ENCODE measurements at places on chromosomes 16 and 17. TPM values are rescaled to one million over a fixed set of nuclear protein-coding genes. Genes with fewer than 3 reads are reported as not detected.

- no peaks in the 10 kb centered on the region for H3K4me1 ChIP-seq
- no peak overlapping the region for H3K27ac ChIP-seq
- H3K27me3 ChIP-seq, result no peaks in the 10 kb centered on the region
- no peak overlapping the region for H3K4me3 ChIP-seq
These were observed 38.4 kb upstream of the EMP2 start for GRCh38 chr16:10618710-10619209.

GRCh38 chr17:76356803-76357456 is 3.2 kb upstream of the PRPSAP1 start:
- no peaks in the 10 kb centered on the region for H3K27me3 ChIP-seq
- H3K27ac ChIP-seq, result no peak overlapping the region
- no peaks in the 10 kb centered on the region for H3K4me1 ChIP-seq
- no peak overlapping the region for H3K4me3 ChIP-seq

DNA sequence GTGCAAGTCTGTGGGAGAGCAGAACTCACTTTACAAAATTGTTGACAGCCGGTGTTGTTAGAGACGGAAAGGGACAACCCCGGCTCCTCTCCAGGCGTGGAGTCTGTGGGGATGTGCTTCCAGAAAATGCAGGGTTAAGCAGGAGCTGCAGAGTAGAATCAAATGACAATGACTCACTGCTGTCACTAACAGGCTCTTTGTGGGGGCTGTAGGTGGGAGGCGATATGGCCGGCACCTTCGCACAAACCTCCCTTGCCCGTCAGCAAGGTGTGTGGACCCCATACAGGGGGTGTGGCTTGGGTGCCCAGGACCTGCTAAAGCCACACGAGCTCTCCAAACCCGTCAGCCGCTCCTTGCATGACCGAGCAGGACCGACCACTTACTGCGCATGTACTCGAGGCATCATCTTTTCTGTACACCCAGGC is 5.8 kb downstream of the PDK2 start:
- peaks cover 5% of the 10 kb centered on the region for H3K4me1 ChIP-seq
- no peaks in the 10 kb centered on the region for H3K27me3 ChIP-seq
- DNase-seq, result no peak
- H3K27ac ChIP-seq, result peak overlapping the region; percentile 83
- no peak overlapping the region for H3K4me3 ChIP-seq
- no peaks in the 10 kb centered on the region for H3K36me3 ChIP-seq

DNA sequence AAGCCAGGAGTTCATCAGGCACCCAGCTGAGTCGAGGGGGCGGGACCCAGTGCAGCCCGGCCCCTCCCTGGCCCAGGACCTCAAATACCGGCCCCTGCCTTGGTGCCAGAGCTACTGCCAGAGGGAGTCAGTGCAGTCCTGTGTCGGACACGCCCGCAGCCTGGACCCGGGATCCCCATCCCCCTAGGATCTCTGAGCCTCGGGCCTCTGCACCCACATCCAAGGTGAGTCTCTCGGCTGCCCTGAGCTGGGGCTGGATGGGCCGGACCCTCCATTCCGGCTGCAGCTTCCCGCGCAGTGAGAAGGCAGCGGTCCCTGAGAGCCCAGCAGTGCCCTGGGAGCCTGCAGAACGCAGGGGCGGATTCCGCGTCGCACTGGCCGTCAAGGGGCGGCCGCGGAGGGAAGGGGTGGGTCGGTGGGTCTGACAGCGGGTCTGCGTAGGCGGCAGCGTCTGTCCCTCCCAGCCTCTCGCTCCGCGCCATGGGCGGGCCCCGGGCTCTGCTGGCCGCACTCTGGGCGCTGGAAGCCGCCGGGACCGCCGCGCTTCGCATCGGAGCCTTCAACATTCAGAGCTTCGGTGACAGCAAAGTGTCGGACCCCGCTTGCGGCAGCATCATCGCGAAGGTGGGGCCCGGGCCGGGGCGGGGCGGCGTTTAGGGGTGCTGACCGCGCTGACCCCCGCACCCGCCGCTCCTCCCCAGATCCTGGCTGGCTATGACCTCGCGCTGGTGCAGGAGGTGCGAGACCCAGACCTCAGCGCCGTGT is at the start of gene DNASE1L2:
Gene DNASE1L2, plus strand, starts transcription at position 108 of the 765 bp plus-strand sequence. Its CDS starts 373 bp downstream, at position 481.
- DNase-seq, result no peak
- H3K4me1 ChIP-seq, result no peaks in the 10 kb centered on the region
- H3K4me3 ChIP-seq, result no peak within 1 kb of the TSS
- H3K27me3 ChIP-seq, result peaks cover 7% of the 10 kb centered on the region
- no peak within 1 kb of the TSS for H3K27ac ChIP-seq
- no peaks in the 10 kb centered on the region for H3K36me3 ChIP-seq

DNA sequence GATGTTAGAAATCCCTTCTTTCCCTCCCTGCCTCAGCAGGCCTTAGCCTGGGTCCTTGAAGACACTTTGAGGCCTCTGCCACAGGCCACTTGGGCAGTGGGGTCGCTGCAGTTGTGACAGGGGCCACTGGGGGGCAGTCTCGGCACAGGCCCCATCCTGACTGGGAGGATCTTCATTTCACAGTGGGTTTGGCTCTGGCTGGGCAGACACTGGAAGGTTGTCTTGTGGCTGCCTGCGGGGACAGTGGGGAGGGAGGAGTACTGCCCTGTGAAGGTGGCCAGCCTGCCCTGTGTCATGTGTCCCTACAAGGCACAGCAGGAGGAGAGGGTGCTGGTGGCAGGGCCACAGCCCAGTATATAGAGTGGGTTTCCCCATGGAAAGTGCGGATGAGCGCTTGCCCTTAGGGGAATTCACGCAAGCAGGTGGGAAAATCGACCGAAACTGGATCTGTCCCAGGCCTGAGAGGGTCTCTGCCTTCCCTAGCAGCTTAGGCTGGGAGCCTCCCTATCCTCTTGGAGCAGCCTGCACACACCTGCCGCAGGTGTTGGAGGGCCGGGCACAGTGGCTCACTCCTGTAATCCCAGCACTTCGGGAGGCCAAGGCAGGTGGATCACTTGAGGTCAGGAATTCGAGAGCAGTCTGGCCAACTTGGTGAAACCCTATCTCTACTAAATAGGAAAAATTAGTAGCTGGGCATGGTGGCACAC is 28.8 kb downstream of the GINS2 start:
- H3K27ac ChIP-seq, result no peak overlapping the region
- H3K27me3 ChIP-seq, result no peaks in the 10 kb centered on the region
- DNase-seq, result peak; percentile 43
- H3K36me3 ChIP-seq, result no peaks in the 10 kb centered on the region
- no peak overlapping the region for H3K4me3 ChIP-seq

The HSD3B7 gene
- total RNA-seq, result 8.2 TPM

GRCh38 chr16:81770008-81770407 is 9.1 kb upstream of the PLCG2 start:
- H3K4me3 ChIP-seq, result no peak overlapping the region
- H3K36me3 ChIP-seq, result no peaks in the 10 kb centered on the region
- no peak overlapping the region for H3K27ac ChIP-seq
- no peak for DNase-seq
- H3K27me3 ChIP-seq, result no peaks in the 10 kb centered on the region

GRCh38 chr16:50916040-50916439 is 174.2 kb downstream of the CYLD start:
- no peaks in the 10 kb centered on the region for H3K4me1 ChIP-seq
- no peak overlapping the region for H3K27ac ChIP-seq
- no peak overlapping the region for H3K4me3 ChIP-seq
- no peak for DNase-seq

- no peaks in the 10 kb centered on the region for H3K36me3 ChIP-seq
- no peak overlapping the region for H3K27ac ChIP-seq
- H3K4me1 ChIP-seq, result no peaks in the 10 kb centered on the region
- H3K27me3 ChIP-seq, result no peaks in the 10 kb centered on the region
These were observed 4.7 kb downstream of the CORO1A start for GRCh38 chr16:30187971-30188561.

- peak overlapping the region; percentile 73 for H3K4me3 ChIP-seq
- no peaks in the 10 kb centered on the region for H3K36me3 ChIP-seq
- H3K27me3 ChIP-seq, result no peaks in the 10 kb centered on the region
- peak; percentile 74 for DNase-seq
- peaks cover 6% of the 10 kb centered on the region for H3K4me1 ChIP-seq
- H3K27ac ChIP-seq, result peak overlapping the region; percentile 99
These were observed 1.0 kb upstream of the HEXIM2 start for GRCh38 chr17:45160447-45161287.

DNA sequence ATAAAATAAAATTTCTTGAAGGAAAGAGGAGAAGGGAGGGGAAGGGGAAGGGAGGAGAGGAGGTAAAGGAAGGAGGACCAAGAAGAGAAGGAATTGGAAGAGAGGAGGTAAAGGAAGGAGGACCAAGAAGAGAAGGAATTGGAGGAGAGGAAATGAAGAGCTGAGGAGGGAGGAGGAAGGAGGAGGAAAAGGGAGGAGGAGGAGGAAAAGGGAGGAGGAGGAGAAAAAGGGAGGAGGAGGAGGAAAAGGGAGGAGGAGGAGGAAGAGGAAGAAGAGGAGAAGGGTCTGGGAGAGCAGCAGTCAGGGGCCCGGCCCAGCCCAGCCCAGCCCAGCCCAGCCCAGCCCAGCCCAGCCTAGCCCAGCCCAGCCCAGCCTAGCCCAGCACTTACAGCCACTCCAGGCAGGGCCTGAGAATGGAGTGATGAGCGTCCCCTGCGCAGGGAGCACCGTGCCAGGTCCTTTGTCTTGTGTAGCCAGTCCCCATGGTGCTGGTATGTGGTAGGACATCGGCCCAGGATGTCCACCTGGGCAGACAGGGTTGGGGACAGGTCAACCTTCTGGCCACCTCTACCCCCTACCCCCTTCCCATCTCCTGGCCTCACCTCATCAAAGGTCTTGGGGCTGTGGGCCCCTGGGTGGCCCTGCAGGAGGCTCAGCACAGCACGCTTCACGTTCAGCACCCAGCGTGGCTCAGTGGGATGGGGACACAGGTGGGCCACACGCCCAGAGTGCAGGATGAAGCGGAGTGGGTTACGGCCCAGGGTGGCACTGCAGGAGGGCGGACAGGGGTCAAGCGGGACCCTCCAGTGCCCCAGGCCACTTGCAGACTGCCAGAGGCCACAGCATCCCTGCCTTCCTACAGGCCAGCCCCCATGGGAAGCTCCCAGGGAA is 70.9 kb downstream of the LITAF start:
- H3K27me3 ChIP-seq, result no peaks in the 10 kb centered on the region
- no peaks in the 10 kb centered on the region for H3K36me3 ChIP-seq
- H3K4me3 ChIP-seq, result no peak overlapping the region
- H3K27ac ChIP-seq, result no peak overlapping the region
- DNase-seq, result no peak

The CCL3 gene
- not detected for total RNA-seq

GRCh38 chr16:48340054-48340453 is 45.2 kb downstream of the SIAH1 start:
- H3K36me3 ChIP-seq, result no peaks in the 10 kb centered on the region
- no peak overlapping the region for H3K4me3 ChIP-seq
- no peak overlapping the region for H3K27ac ChIP-seq
- no peak for DNase-seq
- H3K4me1 ChIP-seq, result no peaks in the 10 kb centered on the region

GRCh38 chr16:64211331-64211730 is 910.5 kb downstream of the CDH11 start:
- H3K4me3 ChIP-seq, result no peak overlapping the region
- no peaks in the 10 kb centered on the region for H3K27me3 ChIP-seq
- DNase-seq, result no peak
- H3K4me1 ChIP-seq, result no peaks in the 10 kb centered on the region
- H3K27ac ChIP-seq, result no peak overlapping the region
- H3K36me3 ChIP-seq, result no peaks in the 10 kb centered on the region

- H3K36me3 ChIP-seq, result no peaks in the 10 kb centered on the region
- H3K27ac ChIP-seq, result no peak overlapping the region
- no peak overlapping the region for H3K4me3 ChIP-seq
These were observed 2.5 kb upstream of the MED9 start for GRCh38 chr17:17474341-17474740.

GRCh38 chr17:55411463-55411855 is 10.2 kb downstream of the MMD start:
- no peaks in the 10 kb centered on the region for H3K4me1 ChIP-seq
- no peaks in the 10 kb centered on the region for H3K27me3 ChIP-seq
- H3K4me3 ChIP-seq, result no peak overlapping the region
- H3K27ac ChIP-seq, result no peak overlapping the region
- no peaks in the 10 kb centered on the region for H3K36me3 ChIP-seq
- DNase-seq, result no peak

The TXNL4B gene
- total RNA-seq, result 9.8 TPM

The CASKIN1 gene
- total RNA-seq, result 2.7 TPM

DNA sequence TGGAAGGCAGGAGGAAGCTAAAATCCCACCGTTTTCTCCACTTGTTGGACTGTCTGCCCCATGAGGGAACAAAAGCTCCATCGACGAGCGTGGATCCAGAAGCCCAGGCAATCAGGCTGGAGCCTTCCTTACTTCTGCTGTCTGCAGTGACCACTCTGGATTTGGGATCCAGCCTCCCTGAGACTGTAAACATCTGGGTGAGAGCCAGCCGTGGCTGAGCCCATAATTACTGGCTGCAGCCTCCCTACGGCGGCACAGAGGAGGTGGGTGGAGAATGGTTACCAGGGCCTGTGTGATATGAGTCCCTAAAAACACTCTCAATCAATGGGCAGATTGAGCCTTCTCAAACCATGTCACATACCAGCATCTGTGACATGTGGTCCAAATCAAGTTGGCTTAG is 158.2 kb downstream of the FOXL1 start:
- DNase-seq, result no peak
- no peaks in the 10 kb centered on the region for H3K4me1 ChIP-seq
- H3K27me3 ChIP-seq, result peaks cover 17% of the 10 kb centered on the region
- no peaks in the 10 kb centered on the region for H3K36me3 ChIP-seq
- no peak overlapping the region for H3K27ac ChIP-seq
- H3K4me3 ChIP-seq, result no peak overlapping the region

DNA sequence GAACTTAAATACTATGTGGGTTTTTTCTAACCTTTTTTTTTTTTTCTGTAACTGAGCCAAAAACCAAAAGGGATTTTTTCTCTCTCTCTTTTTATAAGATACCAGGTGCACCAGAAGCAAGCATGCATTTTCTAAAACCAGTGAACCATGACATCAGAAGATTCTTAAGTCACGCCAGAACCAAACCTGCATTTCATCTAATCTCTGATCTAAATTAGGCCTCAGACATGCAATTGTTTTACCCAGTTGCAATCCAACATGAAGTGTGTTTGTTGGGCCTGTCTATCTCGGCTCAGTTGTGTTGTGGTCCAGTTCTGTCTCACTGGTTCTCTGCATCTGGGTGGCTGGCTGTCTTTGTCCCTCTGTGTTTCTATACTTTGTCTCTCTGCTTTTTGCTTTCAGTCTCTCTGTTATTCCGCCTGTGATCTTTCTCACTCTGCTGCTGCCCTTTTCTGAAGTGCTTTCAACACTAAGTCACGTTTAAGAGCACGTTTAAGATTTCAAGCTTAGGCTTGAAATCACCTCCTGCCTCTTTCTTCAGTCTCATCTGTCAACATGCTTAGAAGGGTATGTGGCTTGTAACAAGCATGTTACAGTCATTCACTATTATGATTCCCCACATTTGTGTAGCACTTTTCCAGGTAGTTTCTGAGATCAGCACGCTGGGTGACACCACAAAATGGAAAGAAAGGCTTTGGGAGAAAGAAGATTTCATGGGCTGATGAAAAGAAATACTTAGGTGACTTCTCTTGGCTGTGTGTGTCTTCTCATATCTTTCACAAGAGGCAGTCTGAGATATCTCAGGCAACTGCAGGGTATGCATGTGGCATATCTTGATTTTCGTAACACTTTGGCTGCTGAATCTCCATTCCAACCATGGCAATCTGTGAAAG is 488.9 kb downstream of the SHISA9 start:
- H3K4me3 ChIP-seq, result no peak overlapping the region
- H3K27me3 ChIP-seq, result no peaks in the 10 kb centered on the region
- no peak overlapping the region for H3K27ac ChIP-seq
- no peaks in the 10 kb centered on the region for H3K4me1 ChIP-seq
- no peaks in the 10 kb centered on the region for H3K36me3 ChIP-seq
- DNase-seq, result no peak

GRCh38 chr17:33284022-33284421 is 9.1 kb downstream of the ASIC2 start:
- H3K4me1 ChIP-seq, result no peaks in the 10 kb centered on the region
- peak; percentile 44 for DNase-seq
- no peaks in the 10 kb centered on the region for H3K27me3 ChIP-seq
- H3K4me3 ChIP-seq, result no peak overlapping the region
- H3K36me3 ChIP-seq, result no peaks in the 10 kb centered on the region
- H3K27ac ChIP-seq, result peak overlapping the region; percentile 49
